Fibroblast of skin of left biceps (primary cell): ENCODE measurements at places on chromosomes 5 and 9.

DNA sequence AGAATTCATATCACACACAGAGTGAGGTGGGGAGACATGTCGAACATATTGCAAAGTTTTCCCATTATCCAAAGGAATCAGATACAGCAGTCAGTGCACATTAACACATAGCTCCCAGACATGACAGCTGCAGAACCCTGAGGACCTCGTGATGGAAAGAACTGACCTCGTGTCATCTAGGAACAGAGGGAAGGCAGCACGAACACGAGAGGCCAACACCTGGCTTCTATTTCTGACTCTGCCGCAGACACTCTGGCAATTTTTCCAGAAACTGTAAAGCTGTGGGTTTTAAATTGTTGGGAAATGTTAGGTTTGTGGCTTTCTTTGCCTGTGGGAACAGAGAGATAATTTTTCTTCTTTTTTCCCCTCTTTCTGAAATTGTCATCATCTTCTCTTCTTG lies 315.0 kb upstream of the PIK3R1 start:
- peak; percentile 45 for DNase-seq

DNA sequence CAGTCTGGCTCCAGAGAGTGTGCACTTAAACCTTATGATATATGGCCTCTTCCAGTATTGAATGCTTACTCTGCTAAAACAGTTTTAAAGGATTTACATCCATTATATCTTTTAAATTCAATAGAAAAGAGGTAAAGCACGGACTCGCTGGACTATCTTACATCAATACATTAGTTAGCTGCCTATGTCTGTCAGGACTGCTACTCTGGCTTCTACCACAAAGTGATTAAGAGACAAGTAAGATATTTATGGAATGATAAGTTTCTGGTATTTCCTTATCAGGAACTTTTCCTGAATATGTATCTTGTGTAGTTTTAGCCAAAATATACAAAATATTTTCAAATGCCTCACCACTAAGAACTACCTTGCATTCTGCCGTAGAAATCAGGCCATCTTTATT lies 295.1 kb downstream of the ISL1 start:
- no peak for DNase-seq

GRCh38 chr5:170522211-170523141 lies 18.7 kb downstream of the KCNIP1 start:
- DNase-seq, result no peak

DNA sequence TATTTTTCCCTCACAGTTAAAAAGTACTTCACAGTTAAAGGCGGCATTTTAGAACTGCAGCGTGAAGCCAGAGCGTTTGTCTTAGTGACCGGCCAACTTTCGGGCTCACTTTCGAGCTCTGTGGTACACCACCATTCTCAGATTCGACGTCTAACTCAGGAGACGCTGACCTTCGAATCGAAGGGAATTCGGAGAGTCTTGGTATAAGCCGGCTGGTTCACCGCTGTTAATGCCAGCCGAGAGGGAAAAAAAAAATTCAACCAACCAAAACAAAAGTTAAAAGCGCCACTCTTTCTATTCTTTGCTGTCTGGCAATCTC lies 544 bp upstream of the SNX24 start:
- no peak for DNase-seq

GRCh38 chr5:58965677-58966414 lies 383.0 kb downstream of the RAB3C start:
- DNase-seq, result no peak

DNA sequence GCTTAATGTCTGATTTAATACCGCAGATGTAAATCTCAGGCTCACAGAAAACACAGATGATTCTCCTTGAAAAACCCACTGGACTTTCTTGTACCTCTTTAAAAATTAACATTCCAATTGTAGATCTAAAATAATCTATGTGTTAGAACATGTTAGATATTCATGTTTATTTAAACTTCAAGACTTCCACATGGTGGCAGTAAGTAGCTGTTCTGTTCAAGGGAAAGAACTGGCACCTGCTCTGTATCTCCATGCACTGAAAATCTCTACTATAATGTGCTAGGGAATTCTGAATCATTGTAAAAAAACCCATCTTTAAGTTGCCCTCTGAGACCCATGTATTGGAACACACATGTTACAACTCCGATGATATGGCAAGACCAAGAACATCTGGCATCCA lies 366.9 kb downstream of the DMRTA1 start:
- peak; percentile 20 for DNase-seq

DNA sequence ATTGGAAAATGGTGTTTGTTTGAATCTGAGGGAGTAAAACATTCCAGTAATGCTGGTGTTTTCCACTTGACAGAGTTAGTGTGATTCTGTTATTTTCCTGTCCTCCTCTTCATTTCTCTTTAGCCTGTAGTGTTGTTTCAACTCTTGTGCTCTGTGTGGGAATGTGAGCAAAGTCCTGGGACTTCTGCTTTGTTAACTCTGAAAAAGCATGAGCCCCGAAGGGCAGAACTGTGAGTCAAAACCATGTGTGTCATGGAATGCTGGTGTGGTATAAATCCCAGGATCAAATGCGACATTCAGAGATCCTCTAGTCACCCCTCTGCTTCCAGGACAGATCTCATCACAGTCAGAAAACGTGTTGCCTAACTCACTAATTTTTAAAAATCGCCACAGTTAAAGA lies 8.9 kb downstream of the F2R start:
- DNase-seq, result no peak
